ENCODE measurements at places on chromosomes 11 and 22.

DNA sequence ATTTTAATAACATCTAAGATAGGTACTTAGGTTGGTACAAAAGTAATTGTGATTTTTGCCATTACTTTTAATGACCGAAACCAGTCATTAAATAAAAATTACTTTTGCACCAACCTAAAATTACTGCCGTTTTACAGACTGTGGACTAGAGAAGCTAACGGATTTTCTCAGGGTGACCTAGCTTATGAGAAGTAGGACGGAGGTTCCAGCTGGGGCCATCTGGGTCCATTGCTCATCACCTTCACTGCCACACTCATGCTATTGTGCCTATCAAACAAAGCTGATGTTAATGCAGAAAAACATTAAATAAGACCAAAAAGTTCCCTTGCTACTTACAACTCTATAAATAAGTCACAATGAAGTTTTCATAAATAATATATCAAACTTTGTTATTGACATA, 38.9 kb downstream of the GRIA4 start:
- no peak for DNase-seq

GRCh38 chr11:125637840-125638239, 12.9 kb downstream of the CHEK1 start:
- no peak for DNase-seq

- DNase-seq = no peak
These were observed 6.0 kb downstream of the GRK3 start for GRCh38 chr22:25570486-25570885.

- DNase-seq = no peak
These were observed 9.5 kb downstream of the KCTD17 start for GRCh38 chr22:37060801-37061610.

GRCh38 chr11:34671946-34672345, 51.1 kb downstream of the EHF start:
- DNase-seq = no peak

- DNase-seq = no peak
These were observed 37.7 kb upstream of the TFIP11 start for GRCh38 chr22:26549902-26550497.

DNA sequence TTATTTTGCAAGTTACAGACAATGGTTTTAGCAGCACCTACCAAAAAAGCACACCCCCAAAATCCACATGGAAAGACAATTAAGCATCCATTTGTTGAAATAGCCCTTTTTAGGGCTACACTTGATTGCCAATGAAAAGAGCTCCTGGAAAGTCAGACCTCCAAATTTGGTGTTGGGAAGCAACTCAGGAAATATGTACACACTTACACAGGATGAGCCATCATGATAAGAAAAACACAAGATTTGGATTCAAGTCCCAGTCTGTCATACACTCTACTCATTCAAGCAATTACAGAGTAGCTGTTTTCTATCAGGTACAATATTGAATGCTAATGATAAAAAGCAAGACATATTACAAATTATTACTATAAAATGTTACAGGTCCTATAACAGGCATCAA, 31.5 kb downstream of the FAM168A start:
- DNase-seq = no peak
